ENCODE measurements at places on chromosomes 3 and 15. TPM values are rescaled to one million over a fixed set of nuclear protein-coding genes. Genes with fewer than 3 reads are reported as not detected.

GRCh38 chr3:148615382-148615781, 82.3 kb upstream of the AGTR1 start:
- no peak overlapping the region for H3K27ac ChIP-seq
- no peaks in the 10 kb centered on the region for H3K27me3 ChIP-seq
- no peaks in the 10 kb centered on the region for H3K36me3 ChIP-seq
- DNase-seq = no peak
- H3K4me1 ChIP-seq = no peaks in the 10 kb centered on the region
- H3K4me3 ChIP-seq = no peak overlapping the region

Gene PDCD7
- total RNA-seq = 12.2 TPM

DNA sequence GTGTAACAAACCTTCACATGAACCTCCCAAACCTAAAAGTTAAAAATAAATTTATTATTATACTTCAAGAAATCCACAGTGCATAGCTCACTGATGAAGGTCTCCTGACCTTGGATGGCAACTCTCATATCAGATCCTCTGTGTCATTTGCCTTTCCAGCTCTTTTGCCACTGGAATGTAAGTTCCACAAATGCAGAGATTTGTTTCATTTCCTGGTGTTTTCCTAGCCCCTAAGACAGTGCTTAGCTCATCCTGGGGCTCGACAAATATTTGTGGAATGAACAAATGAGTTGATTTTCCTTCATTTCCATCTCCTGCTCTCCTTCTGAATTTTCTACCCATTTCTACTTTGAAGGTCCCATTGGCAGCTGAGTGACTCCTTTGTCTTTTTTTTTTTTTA, 56.0 kb downstream of the FRMD4B start:
- H3K4me3 ChIP-seq = no peak overlapping the region
- no peak for DNase-seq
- H3K4me1 ChIP-seq = no peaks in the 10 kb centered on the region
- H3K27ac ChIP-seq = peak overlapping the region; percentile 43

GRCh38 chr3:45664578-45664977, 24.6 kb upstream of the SACM1L start:
- no peak for DNase-seq
- H3K27me3 ChIP-seq = no peaks in the 10 kb centered on the region
- peak overlapping the region; percentile 47 for H3K27ac ChIP-seq
- no peaks in the 10 kb centered on the region for H3K36me3 ChIP-seq
- peaks cover 18% of the 10 kb centered on the region for H3K4me1 ChIP-seq
- peak overlapping the region; percentile 17 for H3K4me3 ChIP-seq

Gene TMEM41A
- 13.0 TPM for total RNA-seq

DNA sequence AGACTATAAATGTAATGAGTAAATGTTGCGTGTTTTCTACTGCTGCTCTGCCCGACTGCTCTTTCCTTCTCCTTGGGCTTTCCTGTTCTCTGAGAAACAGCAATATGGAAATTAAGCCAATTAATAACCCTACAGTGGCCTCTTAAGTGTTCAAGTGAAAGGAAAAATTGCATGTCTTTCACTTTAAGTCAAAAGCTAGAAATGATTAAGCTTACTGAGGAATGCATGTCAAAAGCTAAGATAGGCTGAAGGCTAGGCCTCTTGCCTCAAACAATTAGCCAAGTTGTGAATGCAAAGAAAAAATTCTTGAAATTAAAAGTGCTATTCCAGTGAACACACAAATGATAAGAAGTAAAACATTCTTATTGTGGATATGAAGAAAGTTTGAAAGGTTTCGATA, 55.0 kb downstream of the ATP2C1 start:
- DNase-seq = no peak
- H3K36me3 ChIP-seq = peaks cover 9% of the 10 kb centered on the region
- H3K27me3 ChIP-seq = no peaks in the 10 kb centered on the region
- H3K4me1 ChIP-seq = no peaks in the 10 kb centered on the region

DNA sequence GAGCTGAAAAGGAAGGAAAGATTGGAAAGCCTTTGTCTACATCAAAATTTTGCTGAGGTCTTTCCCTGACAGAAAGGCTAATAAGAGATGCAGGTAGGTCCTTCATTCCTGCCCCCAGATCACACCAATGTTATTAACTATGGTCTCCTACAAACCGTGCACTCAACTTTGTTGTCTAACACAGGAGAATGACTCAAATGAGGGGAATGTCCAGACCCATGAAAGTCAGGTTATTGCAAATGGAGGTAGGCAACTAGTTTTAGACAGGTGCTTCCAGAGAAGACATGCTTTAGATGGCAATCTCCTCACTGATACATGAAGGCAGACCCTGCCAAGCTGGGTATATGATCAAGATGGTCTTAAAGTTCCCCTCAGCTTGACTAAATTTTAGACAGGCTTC, 51.0 kb downstream of the NFKBIZ start:
- no peaks in the 10 kb centered on the region for H3K4me1 ChIP-seq
- H3K4me3 ChIP-seq = no peak overlapping the region
- no peaks in the 10 kb centered on the region for H3K27me3 ChIP-seq

DNA sequence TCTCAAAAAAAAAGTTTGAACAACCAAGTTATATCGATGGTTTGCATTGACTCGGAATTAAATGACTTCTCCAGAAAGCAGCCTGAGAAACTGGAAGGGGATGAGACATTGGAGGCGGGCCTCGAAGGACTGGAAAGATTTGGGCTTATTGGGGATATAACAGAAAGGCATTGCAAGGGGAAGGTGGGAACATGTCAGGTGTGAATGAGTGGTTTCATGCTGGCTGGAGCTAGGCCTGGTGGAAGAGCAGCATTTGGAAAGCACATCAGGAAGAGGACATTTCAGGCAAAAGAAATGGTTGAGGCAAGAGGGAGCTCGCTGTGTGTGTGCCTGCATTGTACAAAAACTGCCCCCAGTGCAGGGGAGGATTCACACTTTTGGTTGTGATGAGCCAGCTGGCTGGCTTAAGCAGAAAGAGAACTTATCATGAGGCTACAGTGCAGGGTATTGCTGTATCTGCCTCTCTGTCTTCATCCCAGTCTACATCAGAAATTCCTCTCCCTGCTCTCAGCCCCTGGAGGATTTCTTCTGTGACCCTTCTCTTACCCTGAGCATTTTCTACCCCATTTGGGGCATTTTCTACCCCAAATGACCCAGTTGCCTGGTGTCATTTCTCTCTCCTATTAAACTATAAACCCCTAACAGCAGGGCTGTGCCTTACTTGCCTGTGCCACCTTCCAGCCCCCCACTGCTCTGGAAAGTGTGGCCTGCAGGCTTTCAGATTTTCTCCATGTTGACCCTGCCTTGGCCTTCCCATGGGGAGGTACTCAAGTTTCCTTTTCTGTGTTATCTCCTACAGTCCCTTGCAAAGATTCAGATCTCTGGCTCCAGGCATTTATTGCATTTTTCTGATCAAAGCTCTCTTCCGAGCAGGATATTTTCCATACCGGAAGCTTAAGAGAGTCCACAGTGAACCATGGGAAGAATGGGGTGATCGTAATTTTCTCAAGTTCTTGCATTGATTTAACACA, 64.4 kb upstream of the FLNB start:
- no peaks in the 10 kb centered on the region for H3K4me1 ChIP-seq
- no peak overlapping the region for H3K27ac ChIP-seq
- no peaks in the 10 kb centered on the region for H3K27me3 ChIP-seq
- H3K4me3 ChIP-seq = no peak overlapping the region

Gene ZNF280D
- 18.2 TPM for total RNA-seq

- H3K36me3 ChIP-seq = no peaks in the 10 kb centered on the region
- H3K27ac ChIP-seq = no peak overlapping the region
- DNase-seq = no peak
- no peaks in the 10 kb centered on the region for H3K27me3 ChIP-seq
- no peak overlapping the region for H3K4me3 ChIP-seq
These were observed 84.5 kb upstream of the ATP10A start for GRCh38 chr15:25947323-25948314.

Gene CCR9
- total RNA-seq = 0.07 TPM

Gene CYP11A1
- total RNA-seq = 2.6 TPM

Gene RAB43
- 60.9 TPM for total RNA-seq

Gene XIRP1
- total RNA-seq = 0.07 TPM

- no peaks in the 10 kb centered on the region for H3K36me3 ChIP-seq
- DNase-seq = no peak
- no peaks in the 10 kb centered on the region for H3K27me3 ChIP-seq
- H3K27ac ChIP-seq = no peak overlapping the region
- H3K4me1 ChIP-seq = peaks cover 7% of the 10 kb centered on the region
- no peak overlapping the region for H3K4me3 ChIP-seq
These were observed 25.8 kb downstream of the RAF1 start for GRCh38 chr3:12638105-12638504.

Gene ADGRG7
- 24.7 TPM for total RNA-seq

GRCh38 chr3:151047636-151048035, 37.8 kb upstream of the MED12L start:
- H3K4me3 ChIP-seq = no peak overlapping the region
- no peak overlapping the region for H3K27ac ChIP-seq
- no peak for DNase-seq
- no peaks in the 10 kb centered on the region for H3K36me3 ChIP-seq
- H3K27me3 ChIP-seq = no peaks in the 10 kb centered on the region
- peaks cover 3% of the 10 kb centered on the region for H3K4me1 ChIP-seq

- H3K4me3 ChIP-seq = no peak overlapping the region
- no peaks in the 10 kb centered on the region for H3K36me3 ChIP-seq
- H3K4me1 ChIP-seq = no peaks in the 10 kb centered on the region
These were observed 28.5 kb downstream of the UBE2E1 start for GRCh38 chr3:23834082-23834870.

DNA sequence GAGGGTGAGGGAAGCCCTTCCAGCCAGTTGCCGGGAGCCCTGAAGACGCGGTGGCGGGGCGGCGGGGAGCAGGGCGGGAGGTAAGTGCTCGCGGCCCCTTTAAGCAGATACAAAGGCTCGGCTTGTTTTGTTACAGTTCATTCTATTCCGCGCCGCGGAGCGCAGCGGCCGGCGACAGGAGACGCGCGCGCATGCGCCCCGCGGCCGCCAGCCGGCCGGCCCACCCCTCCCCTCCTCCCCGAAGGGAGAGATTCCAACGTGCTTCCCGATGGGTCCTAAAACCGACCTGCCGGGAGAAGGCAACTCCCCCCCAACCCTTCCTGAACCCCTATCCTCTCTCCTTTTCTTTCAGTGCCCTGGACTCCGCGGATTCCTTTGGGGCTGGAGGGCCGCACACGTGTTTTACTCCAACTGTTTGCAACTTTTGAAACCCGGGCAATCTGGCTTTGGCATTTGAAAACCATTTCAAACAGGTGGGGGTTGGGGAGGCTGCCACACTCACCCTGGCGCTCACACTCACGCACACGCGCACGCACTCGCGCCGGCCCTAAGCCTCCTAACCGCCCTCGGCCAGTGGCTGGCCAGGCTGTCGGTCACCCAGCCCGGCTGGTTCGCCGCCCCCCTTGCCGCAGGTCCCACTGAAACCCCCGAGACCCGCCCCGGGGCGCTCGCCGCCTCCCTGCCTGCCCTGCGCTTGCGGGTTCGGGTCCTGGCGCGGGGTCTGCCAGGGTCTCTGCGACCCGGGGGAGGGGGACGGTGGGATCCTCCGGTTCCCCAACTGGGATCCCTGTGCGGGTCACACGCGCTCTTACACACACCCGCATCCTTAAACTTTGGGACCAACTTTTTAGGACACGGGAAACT, at the start of gene MAGI1:
TSS of gene MAGI1 (minus strand) at position 193 of the 864 bp plus-strand sequence. CDS start 610 bp downstream, outside the sequence.
- peak within 1 kb of the TSS; percentile 97 for H3K27ac ChIP-seq
- H3K36me3 ChIP-seq = no peaks in the 10 kb centered on the region
- H3K4me3 ChIP-seq = peak within 1 kb of the TSS; percentile 89
- peak; percentile 89 for DNase-seq
- no peaks in the 10 kb centered on the region for H3K27me3 ChIP-seq

DNA sequence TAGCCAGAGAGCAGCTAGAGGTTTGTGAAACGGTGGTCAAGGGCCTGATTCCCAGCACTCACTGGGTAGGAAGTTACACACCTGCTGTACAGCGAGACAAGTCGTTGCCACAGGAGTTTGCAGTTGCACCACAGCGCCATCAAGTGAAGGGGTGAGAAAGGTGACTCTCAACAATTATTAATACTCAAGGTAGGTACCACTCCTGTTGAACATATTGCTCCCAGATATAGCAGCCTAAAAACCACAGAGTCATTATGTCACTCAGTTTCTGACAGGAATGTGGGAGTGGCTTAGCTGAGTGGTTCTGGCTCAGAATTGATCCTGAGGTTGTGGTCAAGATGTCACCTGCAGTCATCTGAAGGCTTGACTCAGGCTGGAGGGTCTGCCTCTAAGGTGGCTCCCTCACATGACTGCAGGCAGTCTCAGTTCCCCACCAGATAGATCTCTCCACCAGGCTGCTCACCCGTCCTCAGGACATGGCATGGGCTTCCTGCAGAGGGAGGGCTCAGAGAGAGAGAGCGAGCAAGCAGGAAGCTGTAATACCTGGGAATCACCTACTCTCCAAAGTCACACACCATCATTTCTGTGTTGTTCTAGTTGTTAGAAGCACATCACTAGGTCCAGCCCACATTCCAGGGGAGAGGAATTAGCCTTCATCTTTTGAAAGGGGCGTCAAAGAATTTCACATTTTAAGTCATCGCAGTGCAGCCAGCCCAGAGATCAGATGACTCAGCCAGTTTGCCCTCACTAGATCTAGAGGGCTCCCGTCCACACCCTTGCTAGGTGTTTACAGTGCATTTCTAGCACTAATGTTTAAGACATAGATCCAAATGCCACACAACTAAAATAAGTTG, 17.0 kb upstream of the ANO10 start:
- no peaks in the 10 kb centered on the region for H3K4me1 ChIP-seq
- no peaks in the 10 kb centered on the region for H3K36me3 ChIP-seq
- H3K4me3 ChIP-seq = no peak overlapping the region
- H3K27me3 ChIP-seq = no peaks in the 10 kb centered on the region
- no peak for DNase-seq

GRCh38 chr15:41560572-41560874, 1.5 kb downstream of the TYRO3 start:
- DNase-seq = no peak
- H3K27ac ChIP-seq = no peak overlapping the region
- H3K36me3 ChIP-seq = no peaks in the 10 kb centered on the region
- no peaks in the 10 kb centered on the region for H3K4me1 ChIP-seq
- H3K4me3 ChIP-seq = no peak overlapping the region

GRCh38 chr15:60000113-60000823, 3.8 kb upstream of the FOXB1 start:
- H3K27ac ChIP-seq = no peak overlapping the region
- DNase-seq = no peak
- no peaks in the 10 kb centered on the region for H3K36me3 ChIP-seq
- H3K27me3 ChIP-seq = peaks cover 42% of the 10 kb centered on the region
- no peak overlapping the region for H3K4me3 ChIP-seq
